ENCODE measurements at places on chromosomes 7 and 10.

- no peak for DNase-seq
These were observed 105.7 kb downstream of the ST8SIA6 start for GRCh38 chr10:17348501-17349349.

- no peak for DNase-seq
These were observed 1257.4 kb downstream of the GATA3 start for GRCh38 chr10:9311702-9312499.

DNA sequence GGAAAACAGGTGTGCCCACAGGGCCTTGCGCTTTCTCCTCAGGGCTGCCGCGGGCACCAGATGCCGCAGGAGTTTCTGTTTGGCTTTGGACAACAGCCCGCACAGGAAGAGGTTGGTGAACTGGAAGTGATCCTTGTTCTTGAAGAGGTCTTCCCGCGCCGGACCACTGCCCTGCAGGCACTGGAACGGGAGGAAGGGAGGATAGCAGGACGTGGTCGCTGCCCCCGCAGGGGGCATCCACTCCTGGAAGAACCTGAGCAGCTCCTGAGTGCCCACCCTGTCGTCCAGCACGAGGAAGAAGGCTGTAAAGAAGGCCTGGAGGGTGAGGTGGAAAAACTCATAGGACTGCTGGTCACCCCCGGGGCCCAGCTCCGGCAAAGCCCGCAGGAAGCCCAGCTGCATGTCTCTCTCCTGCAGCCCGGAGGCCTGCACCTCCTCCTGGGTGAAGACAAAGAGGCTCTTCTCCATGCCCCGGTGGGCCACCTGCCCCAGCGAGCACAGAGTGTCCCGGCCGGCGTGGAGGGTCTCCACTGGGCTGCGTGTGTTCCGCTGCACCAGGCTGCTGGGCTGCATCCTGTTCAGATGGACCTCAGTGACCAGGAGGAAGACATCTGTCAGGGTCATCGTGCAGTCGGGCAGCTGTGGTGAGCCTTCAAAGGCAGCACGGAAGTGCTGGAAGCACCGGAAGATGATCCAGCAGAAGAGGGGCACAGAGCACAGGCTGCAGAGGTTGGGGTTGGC is 26.9 kb downstream of the NOD1 start:
- no peak for DNase-seq

GRCh38 chr10:11822809-11823121 is 391 bp upstream of the PROSER2 start:
- DNase-seq: no peak

GRCh38 chr7:73668103-73668885 is 663 bp downstream of the VPS37D start:
- no peak for DNase-seq

GRCh38 chr10:68155615-68156210 is 46.4 kb downstream of the MYPN start:
- no peak for DNase-seq

DNA sequence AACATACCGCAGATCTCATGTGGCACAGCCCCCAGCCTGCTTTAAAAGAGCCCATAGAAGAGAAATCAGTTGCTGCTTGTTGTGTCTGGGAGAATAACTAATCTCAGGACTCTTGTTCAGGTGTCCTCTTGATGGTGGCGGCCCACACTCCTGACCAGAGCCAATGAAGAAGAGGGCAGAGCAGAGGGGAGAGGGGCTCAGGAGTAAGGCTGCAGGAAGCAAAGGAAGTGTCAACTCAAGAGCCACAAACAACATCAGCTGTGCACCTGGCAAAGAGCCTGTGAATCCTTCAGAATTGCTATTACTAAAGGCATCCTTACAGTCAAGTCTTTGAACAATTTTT is 59.8 kb upstream of the PTN start:
- no peak for DNase-seq

DNA sequence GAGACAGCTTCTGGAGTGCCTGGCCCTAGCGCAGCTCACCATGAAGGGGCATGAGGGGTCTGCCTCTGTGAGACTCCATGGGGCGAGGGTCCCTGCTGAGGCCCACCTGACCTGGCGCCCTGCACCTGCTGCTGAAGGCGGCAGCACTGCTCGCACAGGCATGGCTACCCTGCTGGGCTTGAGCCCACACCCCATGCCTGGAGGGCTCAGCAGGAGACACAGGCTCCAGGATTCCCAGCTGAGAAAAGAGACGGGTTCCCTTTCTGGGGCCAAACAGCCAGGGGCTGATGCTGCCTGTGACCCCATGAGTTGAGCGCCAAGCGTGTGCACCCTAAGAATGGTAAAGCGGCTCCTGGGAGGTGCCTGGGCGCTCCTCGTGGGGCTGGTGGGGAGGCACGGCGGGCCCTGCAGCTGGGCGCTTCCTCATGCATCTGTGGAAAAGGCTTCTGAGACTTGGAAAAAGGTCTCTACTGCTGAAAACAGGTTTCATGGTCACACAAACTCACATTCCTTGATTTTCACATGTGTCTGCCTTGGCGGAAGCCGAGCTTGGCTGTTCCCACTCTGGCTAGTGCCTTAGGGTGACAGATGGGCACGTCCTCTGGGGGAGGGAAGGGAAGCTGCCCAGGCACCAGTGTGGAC is 233.4 kb downstream of the ZMYND11 start:
- DNase-seq: no peak

GRCh38 chr10:111083222-111084095 is 6.6 kb downstream of the ADRA2A start:
- DNase-seq: no peak

DNA sequence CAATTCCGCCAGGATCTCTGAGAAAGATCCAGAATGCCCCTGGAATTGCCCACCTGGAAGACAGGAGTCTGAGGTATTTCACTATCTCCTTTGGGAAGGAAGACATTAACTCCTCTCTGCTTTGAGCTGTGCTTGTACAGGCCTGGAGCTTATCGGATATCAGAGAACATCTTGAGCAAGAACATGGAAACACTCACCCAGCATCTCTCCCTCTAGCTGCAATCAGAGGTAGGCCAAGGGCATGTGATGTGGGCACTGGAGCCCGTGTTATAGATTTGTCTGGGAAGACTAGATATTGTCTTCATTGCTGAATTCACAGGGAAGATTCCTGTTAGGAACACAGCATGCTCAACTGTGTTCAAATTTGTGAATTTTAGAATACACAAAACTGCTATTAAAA is 233.9 kb downstream of the PHF14 start:
- DNase-seq: no peak

GRCh38 chr10:90363799-90364483 is 493.9 kb downstream of the HTR7 start:
- DNase-seq: no peak

GRCh38 chr7:103009466-103010185 is 65.0 kb downstream of the FBXL13 start:
- DNase-seq: no peak

DNA sequence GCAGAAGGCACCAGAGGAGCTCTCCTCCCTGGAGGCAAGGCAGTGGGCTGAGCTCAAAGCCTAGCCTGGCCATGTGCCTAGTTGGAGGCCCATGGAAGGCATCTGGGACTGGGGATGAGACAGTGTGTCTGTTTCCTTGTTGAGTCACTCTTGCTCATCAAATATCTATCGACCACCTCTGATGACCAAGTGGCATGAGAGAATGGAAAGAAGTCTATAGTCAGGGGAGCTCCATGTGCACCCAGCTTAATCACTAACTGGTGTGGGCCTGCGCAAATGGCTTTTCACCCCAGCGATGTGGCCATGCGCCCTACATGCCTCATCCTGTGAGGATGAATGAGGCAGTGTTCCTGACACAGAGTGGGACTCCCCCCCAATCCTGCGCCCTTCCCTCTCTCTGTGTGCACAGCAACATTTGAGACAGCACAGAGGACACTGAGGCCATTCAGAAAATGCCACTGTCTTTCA is 229.9 kb downstream of the RPS24 start:
- no peak for DNase-seq

- DNase-seq: no peak
These were observed 34.0 kb downstream of the ITGB8 start for GRCh38 chr7:20364571-20365196.

DNA sequence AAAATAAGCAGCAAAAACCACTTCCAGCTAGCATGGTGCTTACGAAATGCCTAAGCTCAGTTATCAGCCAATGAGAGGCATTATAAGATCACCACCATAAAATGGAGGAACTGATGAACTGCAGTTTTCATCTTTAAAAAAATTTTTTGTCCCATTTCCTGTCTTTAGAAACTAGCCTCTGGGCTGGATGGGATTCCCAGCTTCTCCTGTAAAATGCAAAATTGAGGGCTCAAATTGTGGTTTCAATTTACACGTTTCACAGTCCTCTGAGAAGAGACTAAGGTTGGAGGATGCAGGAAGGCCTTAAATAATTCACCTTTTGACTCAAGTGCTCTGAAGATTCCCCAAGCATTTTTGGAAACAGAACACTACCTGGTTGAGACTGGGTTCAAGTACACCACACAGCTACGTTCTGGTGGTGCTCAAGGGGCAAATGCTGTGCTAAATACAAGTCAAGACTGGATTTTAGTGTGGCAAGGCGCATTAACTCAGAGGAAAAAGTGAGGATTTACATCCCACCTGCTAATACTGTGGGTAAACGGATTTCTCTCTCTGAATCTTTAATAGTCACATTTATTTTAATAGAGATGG is 951 bp downstream of the ZNF25 start:
- DNase-seq: no peak

DNA sequence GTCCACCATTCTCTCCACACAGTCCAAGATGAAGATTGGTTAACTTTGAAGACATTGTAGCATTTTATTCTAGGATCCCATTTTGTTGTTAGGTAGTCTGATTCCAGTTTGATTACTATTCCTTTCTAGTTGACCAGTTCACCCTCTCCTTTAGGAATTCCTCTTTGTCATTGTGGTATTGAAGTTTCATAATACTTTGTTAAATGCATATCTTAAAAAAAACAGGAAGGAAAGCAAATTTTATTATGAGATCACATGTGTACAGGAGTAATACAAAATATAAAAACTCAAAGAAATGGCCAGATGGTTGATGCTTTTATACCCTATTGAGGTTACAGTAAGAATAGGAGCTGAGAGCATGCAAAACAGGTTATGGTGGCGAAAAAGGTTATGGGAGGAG is 15.5 kb upstream of the SEMA3C start:
- no peak for DNase-seq

- DNase-seq: no peak
These were observed 226.8 kb downstream of the PRPF18 start for GRCh38 chr10:13813550-13813949.

DNA sequence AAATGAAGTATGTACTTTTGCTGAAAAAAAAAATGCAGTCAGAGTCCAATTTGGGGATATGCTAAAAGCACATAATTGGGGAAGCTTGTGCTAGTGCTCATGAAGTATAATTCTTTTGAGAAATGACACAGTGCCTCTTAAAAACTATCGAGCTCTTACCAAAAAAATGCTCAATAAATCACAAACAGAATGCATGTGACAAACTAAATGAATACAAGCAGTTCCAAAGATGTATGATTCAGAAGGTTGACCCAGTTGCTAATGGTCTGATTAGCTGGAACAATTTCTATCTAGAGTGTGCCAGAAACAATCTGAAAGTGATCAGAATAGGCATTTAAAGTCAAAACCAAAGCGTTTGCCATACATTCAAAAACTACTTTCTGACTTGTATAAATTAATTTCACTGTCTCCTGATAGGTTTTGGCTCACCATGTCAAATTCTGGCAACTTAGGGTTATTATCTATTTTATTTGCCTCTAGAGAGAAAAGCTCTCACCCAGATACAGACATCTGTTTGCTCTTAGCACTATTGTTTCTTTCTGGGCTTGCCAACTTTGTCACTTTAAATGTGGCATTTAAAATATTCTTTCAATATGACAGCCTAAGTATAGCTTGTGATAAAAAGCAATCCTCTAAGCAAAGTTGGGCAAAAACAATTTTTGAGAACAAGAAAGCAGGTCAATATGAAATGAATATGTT is 114.7 kb upstream of the AHR start:
- DNase-seq: no peak

DNA sequence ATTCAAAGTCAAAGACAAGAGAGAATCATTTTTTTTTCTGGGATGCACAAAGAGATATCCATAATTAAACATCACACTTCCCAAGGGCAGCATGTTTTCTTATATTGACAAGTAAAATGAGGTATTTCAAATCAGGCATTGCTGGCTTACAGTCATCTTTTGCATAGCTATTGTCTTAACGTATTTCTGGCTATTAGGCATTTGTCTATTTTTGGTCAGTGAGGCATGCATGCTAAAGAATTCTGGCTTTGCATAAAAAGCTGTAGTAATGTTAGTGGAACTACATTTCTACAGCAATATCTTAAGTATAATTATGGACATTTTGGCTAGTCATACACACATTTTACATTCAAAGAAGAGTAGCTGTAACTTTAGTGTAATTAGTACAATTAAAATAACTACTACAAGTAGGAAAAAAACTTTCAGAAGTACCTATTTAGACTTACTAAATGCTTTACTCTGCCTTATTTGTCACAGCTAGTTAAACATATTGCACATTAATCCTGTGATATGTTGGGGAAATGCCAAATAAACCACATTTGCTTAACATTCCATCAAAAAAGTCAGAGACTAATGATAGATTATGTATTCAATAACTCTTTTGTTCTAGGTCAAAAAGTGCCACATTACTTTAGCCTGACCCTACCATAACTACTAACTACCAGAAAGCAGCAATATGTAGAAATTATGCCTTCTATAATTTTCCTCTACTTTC is 76.4 kb downstream of the RELN start:
- no peak for DNase-seq

DNA sequence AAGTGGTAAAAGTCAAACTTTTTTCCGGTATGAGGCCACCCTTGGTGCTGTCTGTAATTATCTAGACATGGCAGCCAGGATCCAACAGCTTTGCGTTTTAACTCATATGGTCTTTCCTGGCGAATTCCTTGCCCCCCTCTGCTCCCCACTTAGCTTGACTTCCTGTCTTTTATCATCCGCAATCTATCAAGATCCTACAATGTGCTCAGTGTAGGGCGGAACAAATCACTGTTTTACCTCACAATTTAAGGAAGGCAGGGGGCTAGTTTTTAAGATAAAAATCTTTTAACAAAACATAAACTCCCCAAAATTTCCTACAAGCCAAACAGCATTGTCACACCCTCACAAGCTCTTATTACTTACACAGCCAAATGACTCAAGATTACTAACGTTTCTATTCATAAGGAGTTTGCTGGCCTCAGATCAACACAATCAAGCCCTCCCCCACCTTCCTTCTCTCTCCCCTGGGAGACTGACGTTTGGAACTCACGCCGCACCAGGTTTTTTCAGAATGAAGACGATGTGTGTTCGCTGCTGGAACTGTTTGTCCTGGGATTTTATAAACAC is 1.3 kb upstream of the CDK14 start:
- no peak for DNase-seq

GRCh38 chr7:13897819-13898218 is 91.6 kb downstream of the ETV1 start:
- no peak for DNase-seq

DNA sequence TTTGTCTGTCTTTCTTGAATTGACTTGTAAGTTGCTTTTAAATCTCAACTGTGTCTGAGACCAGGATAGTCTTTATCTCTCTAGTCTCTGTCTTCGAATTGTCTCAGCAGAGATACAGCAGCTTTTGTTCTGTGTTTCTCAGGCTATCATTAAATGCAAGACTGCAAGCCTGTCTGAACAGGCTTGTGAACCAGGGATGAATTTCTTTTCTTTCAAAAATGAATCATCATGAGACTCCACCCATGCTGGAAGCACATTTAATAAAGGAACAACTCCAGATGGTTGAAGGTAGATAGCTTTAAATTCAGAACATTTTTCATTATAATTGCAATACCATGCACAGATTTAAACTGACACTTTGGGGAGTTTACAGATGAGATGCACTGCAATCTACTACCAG is 155.9 kb downstream of the SEC23IP start:
- no peak for DNase-seq

- DNase-seq: no peak
These were observed 78.8 kb upstream of the GSDME start for GRCh38 chr7:24836084-24836483.

- no peak for DNase-seq
These were observed 9.0 kb downstream of the RPEL1 start for GRCh38 chr10:103254538-103255325.

Data from stimulated activated CD4-positive, alpha-beta T cell treated with anti-CD3 and anti-CD28 coated beads, TNF-alpha, amount 100 ng/mL, for 4 hours (primary cell).